H7 (cell line): ENCODE measurements at places on chromosomes 1 and 21. TPM values are rescaled to one million over a fixed set of nuclear protein-coding genes. Genes with fewer than 3 reads are reported as not detected.
A peak's percentile ranks its signal among the peaks of the same experiment; 100 is the strongest.

SPRR3 gene
- not detected in 2 replicates for total RNA-seq

GRCh38 chr1:157469752-157470675 is 82.3 kb downstream of the FCRL5 start:
- no peak for DNase-seq

GRCh38 chr21:45562965-45563364 is 20.7 kb upstream of the SLC19A1 start:
- no peak for DNase-seq

DNA sequence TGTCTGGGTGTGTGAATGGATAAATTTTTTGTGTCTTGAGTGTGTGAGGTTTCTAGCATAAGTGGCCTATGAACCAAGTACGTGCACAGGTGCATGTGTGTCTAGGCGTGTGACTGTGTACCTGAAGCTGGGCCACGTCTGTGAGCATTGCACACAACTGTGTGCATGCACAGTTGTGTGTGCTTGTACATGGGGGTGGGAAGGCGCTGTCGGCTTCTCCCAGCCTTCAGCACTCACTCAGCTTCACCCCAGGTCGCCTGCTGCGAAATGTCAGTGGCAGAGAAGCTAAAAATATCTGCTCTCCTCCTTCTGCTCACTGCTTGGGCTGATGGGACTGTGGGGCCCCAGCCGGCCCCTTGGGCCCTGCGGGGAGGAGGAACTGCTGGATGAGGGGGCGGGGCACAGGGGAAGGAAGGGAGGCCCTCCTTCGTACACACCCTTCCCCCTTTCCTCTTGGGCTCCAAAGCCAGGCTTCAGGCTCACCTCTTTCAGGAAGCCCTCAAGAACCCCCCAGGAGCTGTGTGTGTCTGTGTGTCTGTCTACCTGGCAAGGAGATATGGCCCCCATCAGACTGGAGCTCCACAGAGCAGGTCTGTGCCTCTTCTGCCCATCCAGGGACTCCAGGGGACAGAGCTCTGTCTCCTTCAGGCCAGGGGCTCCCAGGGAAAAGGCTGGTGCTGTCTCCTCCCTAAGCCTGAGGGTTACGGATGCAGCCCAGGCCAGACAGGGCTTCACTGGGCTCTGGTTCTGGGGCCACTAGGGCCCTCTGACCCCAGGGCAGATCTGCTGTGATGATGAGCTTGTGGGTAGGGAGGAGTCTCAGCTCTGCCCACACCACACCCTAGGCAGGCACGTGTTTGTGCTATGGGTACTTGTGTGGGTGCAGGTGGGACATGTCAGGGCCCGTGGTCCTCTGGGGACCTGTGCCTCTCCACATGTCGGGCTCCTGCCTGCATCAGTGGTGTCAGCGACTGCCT is 35.6 kb upstream of the WASF2 start:
- peak; percentile 95 for DNase-seq

DNA sequence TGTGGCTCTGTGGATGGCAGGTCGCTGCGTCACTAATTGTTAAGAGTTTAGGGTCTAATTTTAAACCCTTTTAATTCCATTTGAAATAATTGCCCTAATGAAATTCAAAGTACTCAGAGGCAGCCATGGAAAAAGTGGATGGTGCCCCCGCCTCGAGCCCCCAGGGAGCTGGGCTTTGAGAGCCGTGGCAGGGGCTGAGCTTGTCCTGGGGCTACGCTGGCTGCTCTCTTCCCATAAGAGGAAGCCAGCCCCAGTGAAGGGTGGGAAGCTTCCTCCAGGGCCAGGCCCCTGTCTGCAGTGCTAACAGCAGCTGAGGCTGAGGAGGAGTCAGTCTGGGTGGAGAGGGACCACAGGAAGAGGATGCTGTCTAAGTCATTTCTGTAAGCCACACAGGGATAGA is 315.0 kb upstream of the POU3F1 start:
- DNase-seq, result no peak

DNA sequence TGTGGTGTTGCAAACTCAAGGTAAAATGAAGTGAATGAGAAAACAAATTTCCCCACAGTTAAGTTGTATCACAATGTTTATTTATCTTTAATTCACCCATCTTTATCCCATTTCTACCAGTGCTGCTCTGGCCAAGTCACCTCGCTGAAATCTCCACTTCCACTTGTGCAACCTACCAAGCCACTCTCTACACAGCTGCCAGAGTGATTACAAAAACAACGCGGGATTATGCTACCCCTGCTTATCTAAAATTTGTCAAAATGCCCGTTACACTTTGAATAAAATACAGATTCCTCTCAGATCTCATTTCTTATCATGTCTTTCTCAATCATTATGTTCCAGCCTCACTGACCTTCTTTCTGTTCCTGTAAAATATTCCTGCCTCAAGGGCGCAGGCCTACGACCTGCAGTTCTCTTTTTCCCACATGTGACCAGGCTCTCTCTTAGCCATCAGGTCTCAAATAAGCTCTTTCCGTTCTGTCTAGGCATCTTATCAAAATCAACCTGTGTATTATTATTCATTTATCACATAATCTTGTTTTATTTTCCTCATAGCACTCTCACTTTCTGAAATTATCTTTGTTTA is 95.6 kb downstream of the NTMT2 start:
- no peak for DNase-seq
